ENCODE measurements at places on chromosomes 13 and 19. TPM values are rescaled to one million over a fixed set of nuclear protein-coding genes. Genes with fewer than 3 reads are reported as not detected.

DNA sequence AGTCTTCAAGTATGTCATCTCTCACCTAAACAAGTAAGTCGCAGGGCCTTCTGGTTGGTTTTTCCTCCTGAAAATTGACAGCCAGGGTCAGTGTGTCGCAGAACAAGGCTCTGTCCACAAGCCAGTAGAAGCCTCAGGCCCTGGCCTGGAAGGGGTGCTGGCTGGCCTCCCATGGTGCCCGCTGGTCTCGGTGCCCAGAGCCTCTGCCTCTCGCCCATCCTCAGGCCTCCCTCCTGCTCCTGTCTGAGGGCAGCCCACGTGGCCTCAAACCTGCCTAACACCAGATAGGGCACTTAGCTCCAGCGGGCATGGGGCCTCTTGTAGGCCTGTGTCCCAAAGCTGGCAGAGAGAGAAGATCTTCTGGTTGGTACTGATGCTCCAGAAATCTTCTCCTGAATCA, 20.3 kb upstream of the NPAS1 start:
- no peaks in the 10 kb centered on the region for H3K27me3 ChIP-seq
- peaks cover 28% of the 10 kb centered on the region for H3K36me3 ChIP-seq
- peaks cover 6% of the 10 kb centered on the region for H3K4me1 ChIP-seq
- no peak overlapping the region for H3K27ac ChIP-seq
- DNase-seq: no peak

- H3K27ac ChIP-seq: no peak overlapping the region
- H3K36me3 ChIP-seq: no peaks in the 10 kb centered on the region
- H3K4me3 ChIP-seq: no peak overlapping the region
- no peaks in the 10 kb centered on the region for H3K27me3 ChIP-seq
- H3K4me1 ChIP-seq: no peaks in the 10 kb centered on the region
Observed at GRCh38 chr13:27203854-27204253, 32.2 kb upstream of the USP12 start.

- no peaks in the 10 kb centered on the region for H3K36me3 ChIP-seq
- no peak overlapping the region for H3K4me3 ChIP-seq
- no peaks in the 10 kb centered on the region for H3K27me3 ChIP-seq
- DNase-seq: no peak
- no peaks in the 10 kb centered on the region for H3K4me1 ChIP-seq
Observed at GRCh38 chr19:30785458-30786137, 413.4 kb downstream of the ZNF536 start.

- H3K36me3 ChIP-seq: no peaks in the 10 kb centered on the region
- H3K4me1 ChIP-seq: peaks cover 6% of the 10 kb centered on the region
- H3K4me3 ChIP-seq: peak overlapping the region; percentile 30
- peak overlapping the region; percentile 87 for H3K27ac ChIP-seq
- H3K27me3 ChIP-seq: no peaks in the 10 kb centered on the region
Observed at GRCh38 chr13:60164234-60164889, 634 bp upstream of the DIAPH3 start.

GRCh38 chr19:38679839-38680238, 32.4 kb downstream of the ACTN4 start:
- H3K36me3 ChIP-seq: no peaks in the 10 kb centered on the region
- H3K4me3 ChIP-seq: no peak overlapping the region
- peak overlapping the region; percentile 100 for H3K27ac ChIP-seq
- H3K27me3 ChIP-seq: no peaks in the 10 kb centered on the region

GRCh38 chr19:48446579-48446978, 796 bp downstream of the GRWD1 start:
- peaks cover 30% of the 10 kb centered on the region for H3K36me3 ChIP-seq
- DNase-seq: no peak
- H3K4me1 ChIP-seq: peaks cover 19% of the 10 kb centered on the region
- H3K27ac ChIP-seq: no peak overlapping the region

- H3K4me1 ChIP-seq: no peaks in the 10 kb centered on the region
- no peaks in the 10 kb centered on the region for H3K27me3 ChIP-seq
- no peaks in the 10 kb centered on the region for H3K36me3 ChIP-seq
- no peak for DNase-seq
- H3K4me3 ChIP-seq: no peak overlapping the region
- H3K27ac ChIP-seq: no peak overlapping the region
Observed at GRCh38 chr13:80400164-80400864, 59.4 kb upstream of the SPRY2 start.

GRCh38 chr13:99124794-99125316, 75.8 kb upstream of the UBAC2 start:
- no peaks in the 10 kb centered on the region for H3K27me3 ChIP-seq
- H3K27ac ChIP-seq: no peak overlapping the region
- H3K36me3 ChIP-seq: no peaks in the 10 kb centered on the region
- no peak overlapping the region for H3K4me3 ChIP-seq

- peak overlapping the region; percentile 37 for H3K4me3 ChIP-seq
- no peak overlapping the region for H3K27ac ChIP-seq
- no peaks in the 10 kb centered on the region for H3K27me3 ChIP-seq
- DNase-seq: peak; percentile 29
Observed at GRCh38 chr13:28532388-28533124, 37.6 kb upstream of the FLT1 start.

- peaks cover 43% of the 10 kb centered on the region for H3K4me1 ChIP-seq
- no peak overlapping the region for H3K4me3 ChIP-seq
- H3K36me3 ChIP-seq: no peaks in the 10 kb centered on the region
- H3K27ac ChIP-seq: peak overlapping the region; percentile 91
Observed at GRCh38 chr19:21128901-21129698, 12.7 kb upstream of the ZNF431 start.

GRCh38 chr19:51002542-51003311, 1.3 kb upstream of the KLK8 start:
- H3K27ac ChIP-seq: no peak overlapping the region
- no peaks in the 10 kb centered on the region for H3K4me1 ChIP-seq
- H3K27me3 ChIP-seq: peaks cover 10% of the 10 kb centered on the region
- H3K36me3 ChIP-seq: no peaks in the 10 kb centered on the region
- DNase-seq: no peak

DNA sequence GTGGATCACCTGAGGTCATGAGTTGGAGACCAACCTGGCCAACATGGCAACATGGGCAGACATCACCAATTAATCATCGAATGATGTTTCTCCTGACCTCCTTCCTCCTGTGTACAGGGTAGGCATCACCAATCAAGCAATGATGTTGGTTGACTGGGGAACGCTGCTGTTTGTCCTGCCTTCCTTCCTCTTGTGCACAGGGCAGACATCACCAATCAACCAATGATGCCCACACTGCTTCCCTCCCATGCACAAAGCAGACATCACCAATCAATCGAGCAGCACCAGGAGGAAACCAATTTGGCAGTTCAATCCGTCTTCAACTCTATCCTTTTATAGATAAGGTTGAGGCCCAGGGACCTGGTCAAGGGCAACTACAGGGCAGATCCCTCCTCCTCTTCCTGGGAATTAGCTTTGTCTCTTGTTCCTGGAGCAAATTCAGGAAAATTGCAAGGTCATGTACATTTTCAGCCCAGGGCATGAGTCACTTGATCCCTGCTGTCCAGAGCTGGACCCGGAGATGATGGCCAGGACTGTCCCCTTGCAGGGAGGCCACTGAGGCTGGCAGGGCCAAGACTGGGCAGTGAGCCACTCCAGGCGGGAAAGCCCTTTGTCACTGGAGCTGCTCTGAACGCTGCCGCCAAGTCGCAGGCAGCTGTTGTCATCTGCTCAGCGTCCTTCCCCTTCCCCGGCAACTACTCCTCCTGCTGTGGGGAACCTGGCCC, 5.3 kb upstream of the CSNK1G2 start:
- H3K27ac ChIP-seq: no peak overlapping the region
- H3K36me3 ChIP-seq: no peaks in the 10 kb centered on the region
- no peak overlapping the region for H3K4me3 ChIP-seq
- H3K4me1 ChIP-seq: no peaks in the 10 kb centered on the region
- DNase-seq: no peak

- peaks cover 10% of the 10 kb centered on the region for H3K4me1 ChIP-seq
- DNase-seq: no peak
- peak overlapping the region; percentile 99 for H3K27ac ChIP-seq
- H3K36me3 ChIP-seq: peaks cover 35% of the 10 kb centered on the region
- peak overlapping the region; percentile 50 for H3K4me3 ChIP-seq
- no peaks in the 10 kb centered on the region for H3K27me3 ChIP-seq
Observed at GRCh38 chr19:58183817-58184215, 955 bp downstream of the ZNF274 start.

DNA sequence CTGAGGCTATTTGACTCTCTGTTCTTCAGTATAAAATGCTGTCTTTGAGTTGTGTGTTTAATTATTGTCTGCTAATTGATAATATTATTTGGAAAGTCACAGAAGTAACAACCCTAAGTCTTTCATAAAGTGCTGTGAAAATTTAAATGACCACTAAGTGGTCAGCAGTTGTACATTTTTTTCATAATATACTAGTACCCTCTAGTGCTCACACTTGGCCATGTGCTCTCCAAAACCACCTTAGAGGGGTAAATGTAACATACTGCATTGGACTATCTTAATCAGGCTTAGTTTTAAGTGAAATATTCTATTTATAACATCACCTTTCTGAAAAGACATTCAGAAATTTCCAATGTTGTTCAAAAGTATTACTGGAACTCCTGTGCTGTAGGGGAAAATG, 745.3 kb downstream of the GPC5 start:
- no peaks in the 10 kb centered on the region for H3K36me3 ChIP-seq
- DNase-seq: no peak
- H3K27ac ChIP-seq: no peak overlapping the region
- H3K4me1 ChIP-seq: no peaks in the 10 kb centered on the region
- no peak overlapping the region for H3K4me3 ChIP-seq

- no peak for DNase-seq
- no peaks in the 10 kb centered on the region for H3K27me3 ChIP-seq
- no peaks in the 10 kb centered on the region for H3K4me1 ChIP-seq
- no peak overlapping the region for H3K4me3 ChIP-seq
Observed at GRCh38 chr13:90518417-90518816, 829.1 kb upstream of the MIR17HG start.

- no peak for DNase-seq
- no peak overlapping the region for H3K27ac ChIP-seq
- no peaks in the 10 kb centered on the region for H3K27me3 ChIP-seq
- H3K4me1 ChIP-seq: no peaks in the 10 kb centered on the region
Observed at GRCh38 chr19:33772102-33772857, 24.4 kb upstream of the KCTD15 start.

DNA sequence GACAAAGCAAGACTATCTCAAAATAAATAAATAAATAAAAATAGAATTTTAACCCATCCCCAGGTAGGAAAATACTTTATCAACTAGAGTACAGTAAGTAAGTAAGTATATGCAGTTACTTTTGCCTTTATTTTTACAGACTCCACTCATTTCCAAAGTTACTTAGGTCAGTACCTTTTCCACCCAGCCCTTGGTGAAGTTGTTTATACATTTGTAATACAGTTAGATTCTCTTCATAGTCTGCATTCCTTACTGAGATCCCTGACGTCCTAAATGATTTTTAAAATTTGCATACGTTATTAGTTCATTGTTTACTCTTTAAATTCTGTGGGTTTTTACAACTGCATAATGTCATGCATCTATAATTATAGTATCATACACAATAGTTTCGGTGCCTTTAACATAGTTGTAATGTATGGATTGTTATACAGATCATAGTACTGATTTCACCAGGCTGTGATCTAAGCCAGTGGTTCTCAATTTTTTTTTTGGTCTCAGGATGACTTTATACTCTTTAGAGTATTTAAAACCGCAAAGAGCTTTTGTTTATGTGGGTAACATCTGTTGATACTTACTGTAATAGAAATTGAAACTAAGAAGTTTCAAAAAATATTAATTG, 10.4 kb downstream of the SETDB2 start:
- no peak overlapping the region for H3K27ac ChIP-seq
- no peaks in the 10 kb centered on the region for H3K27me3 ChIP-seq
- no peaks in the 10 kb centered on the region for H3K36me3 ChIP-seq
- no peak overlapping the region for H3K4me3 ChIP-seq

DNA sequence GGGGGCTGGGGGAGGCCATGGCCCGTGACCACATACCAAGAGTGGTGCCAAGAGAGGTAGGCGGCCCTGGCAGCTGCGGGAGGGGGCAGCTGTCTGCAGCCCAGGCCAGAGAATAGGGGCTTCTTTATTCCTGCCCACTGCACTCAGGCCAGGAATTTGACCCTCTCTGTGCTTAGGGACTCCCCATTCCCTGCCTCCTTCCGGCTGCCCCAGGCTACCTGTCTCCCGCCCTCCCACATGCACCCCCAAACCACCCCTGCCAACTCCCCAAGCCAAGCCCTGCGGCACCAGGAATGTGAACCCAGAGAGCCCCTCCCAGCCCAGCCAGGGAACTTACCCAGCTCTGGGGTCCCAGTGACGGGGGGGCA, 687 bp downstream of the PLEKHA4 start:
- peak overlapping the region; percentile 6 for H3K27ac ChIP-seq
- peak overlapping the region; percentile 14 for H3K4me3 ChIP-seq
- H3K27me3 ChIP-seq: no peaks in the 10 kb centered on the region
- DNase-seq: no peak
- no peaks in the 10 kb centered on the region for H3K36me3 ChIP-seq

GRCh38 chr19:48061401-48062344, 17.8 kb upstream of the CABP5 start:
- no peak overlapping the region for H3K27ac ChIP-seq
- no peak for DNase-seq
- H3K4me3 ChIP-seq: no peak overlapping the region
- H3K4me1 ChIP-seq: no peaks in the 10 kb centered on the region
- H3K27me3 ChIP-seq: no peaks in the 10 kb centered on the region

GRCh38 chr13:103161476-103161875, 95.3 kb upstream of the SLC10A2 start:
- H3K27me3 ChIP-seq: no peaks in the 10 kb centered on the region
- no peak overlapping the region for H3K4me3 ChIP-seq
- H3K4me1 ChIP-seq: no peaks in the 10 kb centered on the region

GRCh38 chr19:19053508-19054314, 10.1 kb upstream of the SLC25A42 start:
- H3K27me3 ChIP-seq: no peaks in the 10 kb centered on the region
- H3K36me3 ChIP-seq: peaks cover 29% of the 10 kb centered on the region
- H3K27ac ChIP-seq: no peak overlapping the region

- H3K36me3 ChIP-seq: no peaks in the 10 kb centered on the region
- H3K4me3 ChIP-seq: peak overlapping the region; percentile 32
- H3K27me3 ChIP-seq: no peaks in the 10 kb centered on the region
- H3K27ac ChIP-seq: peak overlapping the region; percentile 84
Observed at GRCh38 chr19:50330365-50331078, 1.3 kb upstream of the KCNC3 start.

DNA sequence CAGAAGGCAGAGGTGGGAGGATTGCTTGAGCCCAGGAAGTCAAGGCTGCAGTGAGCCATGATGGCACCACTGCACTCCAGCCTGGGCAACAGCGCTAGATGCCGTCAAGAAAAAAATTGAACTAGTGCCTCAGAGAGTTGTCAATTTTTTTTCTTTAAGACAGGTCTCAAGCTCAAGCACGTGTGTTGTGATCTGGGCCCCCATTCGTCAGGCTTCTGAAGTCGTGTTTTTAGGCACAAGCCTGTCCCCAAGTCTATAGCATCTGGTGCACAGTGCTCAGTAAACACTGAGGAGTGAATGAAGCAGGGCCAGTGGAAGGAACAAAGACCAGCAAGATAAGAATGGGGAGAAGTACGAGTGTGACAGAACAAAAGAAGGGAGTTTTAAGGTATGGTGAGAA, 23.7 kb upstream of the LAMP1 start:
- no peaks in the 10 kb centered on the region for H3K4me1 ChIP-seq
- H3K4me3 ChIP-seq: no peak overlapping the region
- DNase-seq: no peak
- H3K27ac ChIP-seq: no peak overlapping the region
- H3K27me3 ChIP-seq: no peaks in the 10 kb centered on the region

GRCh38 chr13:23656637-23657371, 86.6 kb downstream of the TNFRSF19 start:
- no peak for DNase-seq
- no peak overlapping the region for H3K4me3 ChIP-seq
- no peaks in the 10 kb centered on the region for H3K36me3 ChIP-seq
- H3K4me1 ChIP-seq: no peaks in the 10 kb centered on the region
- no peaks in the 10 kb centered on the region for H3K27me3 ChIP-seq

ZNF675 gene
- 31.5 TPM for total RNA-seq

NCAN gene
- total RNA-seq: 0.44 TPM

IL12RB1 gene
- not detected for total RNA-seq

CPAMD8 gene
- total RNA-seq: 24.2 TPM

OR7A5 gene
- not detected for total RNA-seq

PCCA gene
- 95.2 TPM for total RNA-seq

CCDC70 gene
- total RNA-seq: not detected

KLK4 gene
- 3.1 TPM for total RNA-seq

VAV1 gene
- total RNA-seq: 3.0 TPM
